ENCODE measurements at places on chromosomes 4 and X.
A peak's percentile ranks its signal among the peaks of the same experiment; 100 is the strongest.

DNA sequence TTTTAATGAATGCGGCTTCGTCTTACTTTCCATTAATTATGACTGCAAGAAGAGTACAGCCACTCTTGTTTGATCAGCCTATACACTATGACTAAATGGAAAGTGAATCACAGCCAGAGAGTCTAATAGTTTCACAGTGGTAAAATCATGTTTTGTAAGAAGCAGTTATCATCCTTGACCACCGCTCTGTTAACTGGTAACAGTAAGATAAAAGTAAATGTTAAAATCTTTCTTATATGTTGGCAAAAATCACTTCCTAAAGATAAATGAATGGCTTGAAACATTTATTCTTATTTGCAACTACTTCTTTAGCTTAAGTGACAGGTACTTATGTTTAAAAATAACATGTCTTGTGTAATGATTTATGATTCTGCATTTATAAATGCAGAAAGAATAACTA is 13.2 kb downstream of the GALNT7 start:
- DNase-seq: no peak

- DNase-seq: peak; percentile 69
These were observed 85.0 kb upstream of the ZNF81 start for GRCh38 chrX:47751670-47752069.

DNA sequence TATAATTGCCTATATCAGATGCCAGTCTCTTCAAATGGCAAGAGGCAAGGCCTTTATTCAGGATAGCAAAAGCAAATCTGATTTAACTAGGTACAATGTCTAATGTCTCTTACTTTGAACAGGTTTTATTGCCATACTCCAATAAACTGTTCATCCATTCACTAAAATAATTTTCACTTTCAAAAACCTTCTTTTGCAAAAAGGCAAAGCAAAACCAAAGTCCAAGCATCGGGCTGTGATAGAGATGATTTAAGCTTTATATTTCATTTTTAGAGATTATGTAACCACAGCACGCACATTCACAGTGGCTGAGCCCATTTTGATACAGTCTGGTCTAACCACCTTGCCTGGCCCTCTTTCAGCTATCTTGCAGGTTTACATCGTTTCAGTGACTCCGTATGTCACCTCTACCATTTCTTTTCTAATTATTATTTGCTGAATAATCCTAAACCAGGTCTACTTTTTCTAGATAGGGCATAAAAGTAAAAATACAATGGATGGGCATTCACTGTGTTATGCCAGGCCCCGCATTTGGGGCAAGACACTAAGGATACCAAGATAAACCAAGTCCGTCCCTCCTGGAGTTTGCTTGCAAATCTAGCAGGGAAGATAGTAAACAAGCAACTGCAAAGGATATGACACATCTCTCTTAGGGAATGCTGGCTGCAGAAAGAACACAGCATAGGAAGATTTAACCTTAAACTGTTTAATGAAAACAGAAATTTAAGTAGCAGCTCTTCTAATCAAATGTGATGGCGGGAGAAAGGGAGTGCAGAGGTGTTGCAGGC is 1.8 kb downstream of the CASP3 start:
- DNase-seq: no peak

DNA sequence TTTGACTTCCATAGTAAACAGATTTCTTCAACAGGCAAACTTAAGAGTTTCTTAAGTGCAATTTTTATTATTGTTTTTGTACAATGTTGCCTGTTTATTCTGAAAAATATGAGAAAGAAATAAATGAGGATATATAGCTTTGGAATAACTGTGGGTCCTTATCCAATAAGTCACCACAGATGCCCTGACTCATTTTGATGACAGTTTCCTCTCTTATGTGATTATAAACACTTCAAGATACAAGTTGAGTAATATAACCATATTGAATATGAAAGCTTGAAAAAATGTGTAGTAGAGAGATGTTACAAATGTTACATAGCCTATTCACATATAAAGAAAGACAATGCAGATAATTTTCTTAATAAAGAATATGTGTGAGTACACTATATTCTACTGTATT is 931.6 kb downstream of the RAPGEF2 start:
- no peak for DNase-seq

DNA sequence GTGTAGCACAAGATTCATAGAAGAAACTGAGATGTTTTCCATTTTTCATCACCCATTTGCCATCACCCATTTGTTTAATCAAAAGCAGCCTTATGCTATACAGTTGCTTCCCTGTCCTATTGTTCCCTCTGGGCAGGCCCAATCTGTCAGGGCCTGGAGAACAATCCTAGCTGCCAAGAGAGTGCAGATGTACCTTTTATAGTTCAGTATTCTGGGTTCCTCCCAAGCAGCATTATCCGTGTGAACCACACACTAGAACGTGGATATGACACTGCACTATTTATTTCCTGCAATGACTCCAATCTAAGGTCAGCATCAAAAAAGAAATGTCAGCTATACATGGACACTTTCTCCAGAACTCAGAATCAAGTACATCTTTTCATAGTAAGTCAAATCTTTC is 269.0 kb downstream of the ADGRA3 start:
- DNase-seq: no peak

- no peak for DNase-seq
These were observed 2.6 kb downstream of the GPRIN3 start for GRCh38 chr4:89305028-89305427.

GRCh38 chrX:133085785-133086184 is 11.1 kb downstream of the USP26 start:
- no peak for DNase-seq

DNA sequence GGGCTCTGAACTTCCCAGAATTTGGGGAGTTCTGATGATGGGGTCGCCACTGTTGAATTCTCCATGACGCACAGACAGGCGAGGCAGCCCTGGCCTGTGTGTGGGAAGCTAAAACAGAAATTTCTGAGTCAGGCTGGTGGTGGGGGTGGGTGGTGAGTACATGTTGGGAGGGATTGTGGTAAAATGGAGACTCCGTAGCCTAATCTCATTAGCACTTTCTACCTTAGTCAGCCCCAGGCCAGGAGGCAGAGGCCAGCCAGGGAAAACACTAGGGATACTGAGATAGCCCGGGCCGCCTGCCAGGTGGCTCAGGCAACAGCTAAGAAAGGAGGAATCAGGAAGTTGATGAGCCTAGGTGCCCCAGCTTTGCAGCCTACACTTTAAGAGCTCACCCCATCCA is 39.3 kb upstream of the NHSL2 start:
- DNase-seq: no peak
